BJ (cell line): ENCODE measurements at places on chromosomes 11 and 22. TPM values are rescaled to one million over a fixed set of nuclear protein-coding genes. Genes with fewer than 3 reads are reported as not detected.
A peak's percentile ranks its signal among the peaks of the same experiment; 100 is the strongest.

DNA sequence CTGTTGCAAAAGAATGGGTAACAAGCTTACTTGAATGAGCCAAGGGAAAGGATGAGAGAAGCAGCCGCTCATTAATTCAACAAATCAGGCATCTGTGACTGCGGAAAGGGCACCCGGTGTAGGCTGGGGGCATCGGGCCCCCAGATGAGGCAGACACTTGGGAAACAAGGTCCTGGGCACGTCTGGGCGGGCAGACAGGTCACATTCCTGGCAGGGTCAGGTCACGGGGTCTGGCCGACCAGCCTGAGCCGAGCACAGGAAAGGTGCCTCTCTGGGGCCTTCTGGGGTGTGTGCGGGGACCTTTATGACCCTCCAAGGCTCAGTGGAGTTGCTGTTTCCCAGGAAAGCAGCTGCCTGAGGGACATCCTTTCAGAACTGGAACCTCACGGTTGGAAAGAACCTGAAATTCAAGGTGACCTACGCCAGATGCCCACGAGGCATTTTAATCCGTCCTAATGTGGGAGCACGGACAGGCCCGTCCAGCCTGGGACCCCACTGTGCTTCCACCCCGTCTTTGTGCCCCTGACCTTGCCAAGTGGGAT, 57.1 kb downstream of the ST14 start:
- no peak for DNase-seq

Gene SOX6
- polyA plus RNA-seq, result 1.9 and 2.0 TPM in 2 replicates

Gene ART5
- polyA plus RNA-seq, result 0.28 and 0.38 TPM in 2 replicates

Gene IGLL1
- not detected in 2 replicates for polyA plus RNA-seq

Gene LRRC56
- polyA plus RNA-seq, result 0.92 and 1.5 TPM in 2 replicates

GRCh38 chr22:17952273-17952801, 72.0 kb downstream of the MICAL3 start:
- no peak for DNase-seq

GRCh38 chr11:70782401-70782913, 384.1 kb downstream of the CTTN start:
- no peak for DNase-seq

- DNase-seq, result no peak
These were observed 75.3 kb downstream of the KCNQ1 start for GRCh38 chr11:2519862-2520735.

- DNase-seq, result peak; percentile 85
These were observed 26.3 kb upstream of the GNB1L start for GRCh38 chr22:19880786-19881569.

Gene LIF
- 3.8 and 5.8 TPM in 2 replicates for polyA plus RNA-seq

Gene OR10A6
- polyA plus RNA-seq, result 0.07 and 0.31 TPM in 2 replicates

DNA sequence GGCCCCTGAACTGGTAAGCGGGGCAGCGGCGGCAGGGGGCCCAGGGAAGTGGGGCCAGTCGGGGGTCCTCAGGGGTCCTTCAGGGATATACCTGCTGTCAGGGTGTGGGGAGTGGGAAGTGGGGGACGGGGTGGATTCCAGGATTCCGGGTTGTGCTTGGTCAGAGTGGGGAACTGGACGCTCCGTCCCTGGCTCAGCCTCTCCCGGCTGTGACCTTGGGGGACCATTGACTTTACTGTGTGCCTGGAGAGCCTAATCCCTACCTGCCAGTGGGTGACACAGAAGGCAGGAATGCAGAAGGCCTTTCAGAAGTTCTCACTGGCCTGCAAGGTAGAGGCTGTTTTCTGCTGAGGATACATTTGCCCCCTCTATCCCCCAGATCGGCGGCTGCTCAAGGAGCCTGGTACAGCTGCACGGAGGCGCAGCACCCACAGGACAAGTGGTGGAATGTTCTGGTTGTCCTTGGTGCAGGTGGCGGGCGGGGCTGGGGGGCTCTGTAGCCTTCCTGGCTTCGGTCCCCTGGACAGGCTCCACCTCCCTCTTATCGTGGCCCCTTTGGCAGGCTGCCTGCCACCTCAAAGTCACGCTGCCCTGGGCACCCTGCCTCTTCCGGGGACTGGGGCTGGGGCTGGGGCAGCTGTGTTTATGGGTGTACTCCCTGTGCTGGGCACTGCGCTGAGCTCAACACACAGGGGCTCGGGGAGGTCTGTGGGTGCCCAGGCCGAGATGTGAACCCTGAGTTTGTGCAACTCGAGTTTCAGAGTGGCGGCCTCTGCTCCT, 18.4 kb downstream of the KCNQ1 start:
- no peak for DNase-seq
